ENCODE measurements at places on chromosomes 7 and 10. TPM values are rescaled to one million over a fixed set of nuclear protein-coding genes. Genes with fewer than 3 reads are reported as not detected.

The TET1 gene
- total RNA-seq = 7.0 TPM

- H3K4me3 ChIP-seq = no peak overlapping the region
- no peaks in the 10 kb centered on the region for H3K36me3 ChIP-seq
- no peak for DNase-seq
- no peaks in the 10 kb centered on the region for H3K27me3 ChIP-seq
These were observed 107.3 kb downstream of the NRCAM start for GRCh38 chr7:108348913-108349312.

- no peak for DNase-seq
- H3K36me3 ChIP-seq = no peaks in the 10 kb centered on the region
- H3K27ac ChIP-seq = no peak overlapping the region
- H3K27me3 ChIP-seq = no peaks in the 10 kb centered on the region
- H3K4me3 ChIP-seq = no peak overlapping the region
- H3K4me1 ChIP-seq = no peaks in the 10 kb centered on the region
These were observed 11.7 kb downstream of the STAM start for GRCh38 chr10:17655567-17656146.

GRCh38 chr7:137628216-137628615 lies 218.6 kb downstream of the DGKI start:
- no peak for DNase-seq
- H3K4me3 ChIP-seq = no peak overlapping the region
- no peaks in the 10 kb centered on the region for H3K27me3 ChIP-seq
- no peak overlapping the region for H3K27ac ChIP-seq
- no peaks in the 10 kb centered on the region for H3K4me1 ChIP-seq

The TMEM209 gene
- 7.6 TPM for total RNA-seq

DNA sequence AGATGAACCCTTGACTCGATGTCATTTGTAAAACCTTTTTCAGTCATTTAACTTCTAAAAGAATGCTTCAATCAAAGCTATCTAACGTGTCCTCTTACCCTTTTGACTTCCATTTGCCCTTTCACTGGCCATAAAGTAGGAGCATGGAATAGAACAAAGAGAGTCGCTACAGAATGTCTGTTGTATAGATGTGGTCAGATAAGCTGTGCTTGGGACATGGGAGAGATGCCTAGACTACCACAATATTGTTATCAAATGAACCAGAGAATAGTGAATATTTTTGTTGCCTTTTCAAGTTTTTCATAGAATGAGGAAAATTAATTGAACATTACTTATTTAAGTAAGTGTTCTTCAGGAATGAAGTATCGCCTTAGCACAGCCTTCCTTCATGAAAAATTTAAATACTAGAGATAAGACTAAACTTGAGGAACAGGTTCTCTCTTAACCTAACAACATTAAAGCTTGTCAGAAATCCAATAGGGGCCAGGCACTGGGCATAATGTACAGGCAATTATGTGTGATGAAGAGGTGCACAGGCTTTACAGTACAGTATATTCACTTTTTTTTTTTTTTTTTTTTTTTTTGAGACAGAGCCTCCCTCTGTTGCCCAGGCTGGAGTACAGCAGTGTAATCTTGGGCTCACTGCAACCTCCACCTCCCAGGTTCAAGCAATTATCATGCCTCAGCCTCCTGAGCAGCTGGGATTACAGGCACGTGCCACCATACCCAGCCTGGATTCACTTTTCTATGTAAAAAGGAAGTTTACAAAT lies 7.5 kb upstream of the KMT2E start:
- no peak for DNase-seq
- H3K27ac ChIP-seq = no peak overlapping the region
- H3K4me3 ChIP-seq = no peak overlapping the region
- peaks cover 23% of the 10 kb centered on the region for H3K4me1 ChIP-seq
- H3K27me3 ChIP-seq = no peaks in the 10 kb centered on the region

DNA sequence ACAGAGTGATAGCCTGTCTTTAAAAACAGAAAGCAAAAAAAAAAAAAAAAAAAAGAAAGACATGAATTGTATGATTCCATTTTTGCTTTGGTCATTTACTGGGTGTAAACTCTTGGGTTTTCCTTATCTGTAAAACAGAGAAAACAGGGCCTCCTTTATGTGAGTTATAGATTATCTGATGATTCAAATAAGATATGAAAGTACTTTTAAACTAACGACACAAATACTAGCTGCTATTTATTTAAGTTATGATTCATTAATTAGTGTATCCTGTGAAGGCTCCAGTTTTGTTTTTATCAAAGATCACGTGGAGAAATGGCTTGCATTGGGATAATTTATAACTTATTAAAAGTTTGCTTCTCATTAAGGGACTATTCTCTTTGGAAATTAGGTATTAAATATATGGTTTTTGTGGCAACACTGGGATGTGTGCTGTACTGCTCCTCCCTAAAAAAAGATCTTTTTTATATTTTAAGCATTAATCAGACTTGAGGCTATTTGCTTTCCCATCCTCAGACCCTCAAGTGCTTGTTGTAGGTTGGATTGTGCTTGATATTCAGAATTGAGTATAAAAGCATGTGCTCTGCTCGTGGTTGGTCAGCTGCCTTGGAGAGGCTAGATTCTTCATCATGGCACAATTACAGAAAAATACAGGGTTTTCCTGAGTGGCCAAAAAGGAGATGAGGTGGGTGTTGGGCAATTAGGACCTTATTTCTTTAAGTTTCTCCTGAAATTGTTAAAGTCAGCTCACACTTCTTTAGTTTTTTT lies 39.9 kb downstream of the NRG3 start:
- no peak overlapping the region for H3K27ac ChIP-seq
- H3K27me3 ChIP-seq = no peaks in the 10 kb centered on the region
- H3K36me3 ChIP-seq = no peaks in the 10 kb centered on the region
- H3K4me1 ChIP-seq = no peaks in the 10 kb centered on the region
- DNase-seq = no peak

The BHLHA15 gene
- not detected for total RNA-seq

DNA sequence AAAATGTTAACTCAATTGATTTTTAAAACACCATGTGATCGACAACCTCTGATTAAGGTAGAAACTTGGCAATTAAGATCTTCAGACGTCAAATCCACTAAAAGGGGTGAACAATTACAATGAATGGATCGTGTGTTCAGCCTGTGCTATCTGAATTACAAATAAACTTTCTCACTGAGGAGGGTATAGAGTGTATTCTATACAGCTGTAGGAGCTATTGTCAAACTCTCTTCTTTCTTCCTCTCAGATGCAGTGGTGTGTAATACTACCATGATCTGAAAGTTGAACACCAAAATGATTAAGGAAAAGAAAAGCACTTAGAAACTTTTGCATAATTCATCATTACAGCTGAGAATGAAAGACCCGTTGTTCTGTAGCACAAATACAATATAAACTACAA lies 32.2 kb upstream of the MACC1 start:
- no peaks in the 10 kb centered on the region for H3K36me3 ChIP-seq
- no peaks in the 10 kb centered on the region for H3K27me3 ChIP-seq
- no peaks in the 10 kb centered on the region for H3K4me1 ChIP-seq
- H3K4me3 ChIP-seq = no peak overlapping the region
- no peak overlapping the region for H3K27ac ChIP-seq
- DNase-seq = no peak

The ABLIM1 gene
- 216 TPM for total RNA-seq

GRCh38 chr7:21914671-21915070 lies 31.0 kb downstream of the CDCA7L start:
- H3K4me3 ChIP-seq = no peak overlapping the region
- H3K27ac ChIP-seq = no peak overlapping the region
- no peak for DNase-seq
- H3K4me1 ChIP-seq = peaks cover 4% of the 10 kb centered on the region

The PLXDC2 gene
- total RNA-seq = 29.8 TPM

GRCh38 chr10:15122477-15123030 lies 25.4 kb downstream of the RPP38 start:
- no peaks in the 10 kb centered on the region for H3K36me3 ChIP-seq
- no peak overlapping the region for H3K27ac ChIP-seq
- H3K4me3 ChIP-seq = no peak overlapping the region
- no peak for DNase-seq
- no peaks in the 10 kb centered on the region for H3K27me3 ChIP-seq
- H3K4me1 ChIP-seq = no peaks in the 10 kb centered on the region

GRCh38 chr10:62769574-62770242 lies 34.8 kb upstream of the ADO start:
- no peak overlapping the region for H3K27ac ChIP-seq
- no peaks in the 10 kb centered on the region for H3K36me3 ChIP-seq
- no peak overlapping the region for H3K4me3 ChIP-seq
- peaks cover 4% of the 10 kb centered on the region for H3K4me1 ChIP-seq
- DNase-seq = peak; percentile 34

DNA sequence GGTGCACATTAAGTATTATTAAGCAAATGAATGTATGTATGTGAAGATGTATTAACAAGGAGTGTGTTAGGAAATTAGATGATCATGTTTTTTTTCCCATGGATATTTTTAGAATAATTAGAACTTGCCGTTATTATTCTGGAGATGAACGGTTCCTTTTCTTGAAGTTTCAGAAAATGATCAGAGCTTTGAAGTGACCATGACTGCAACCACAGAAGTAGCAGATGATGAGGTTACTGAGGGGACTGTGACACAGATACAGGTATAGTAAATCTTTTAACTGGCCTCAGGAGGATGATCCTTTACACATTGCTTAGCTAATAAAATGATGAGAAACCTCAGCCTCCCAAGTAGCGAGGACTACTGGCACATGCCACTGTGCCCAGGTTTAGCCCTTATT lies 18.6 kb downstream of the DMTF1 start:
- H3K4me1 ChIP-seq = no peaks in the 10 kb centered on the region
- H3K27me3 ChIP-seq = no peaks in the 10 kb centered on the region
- H3K27ac ChIP-seq = no peak overlapping the region
- H3K36me3 ChIP-seq = no peaks in the 10 kb centered on the region

DNA sequence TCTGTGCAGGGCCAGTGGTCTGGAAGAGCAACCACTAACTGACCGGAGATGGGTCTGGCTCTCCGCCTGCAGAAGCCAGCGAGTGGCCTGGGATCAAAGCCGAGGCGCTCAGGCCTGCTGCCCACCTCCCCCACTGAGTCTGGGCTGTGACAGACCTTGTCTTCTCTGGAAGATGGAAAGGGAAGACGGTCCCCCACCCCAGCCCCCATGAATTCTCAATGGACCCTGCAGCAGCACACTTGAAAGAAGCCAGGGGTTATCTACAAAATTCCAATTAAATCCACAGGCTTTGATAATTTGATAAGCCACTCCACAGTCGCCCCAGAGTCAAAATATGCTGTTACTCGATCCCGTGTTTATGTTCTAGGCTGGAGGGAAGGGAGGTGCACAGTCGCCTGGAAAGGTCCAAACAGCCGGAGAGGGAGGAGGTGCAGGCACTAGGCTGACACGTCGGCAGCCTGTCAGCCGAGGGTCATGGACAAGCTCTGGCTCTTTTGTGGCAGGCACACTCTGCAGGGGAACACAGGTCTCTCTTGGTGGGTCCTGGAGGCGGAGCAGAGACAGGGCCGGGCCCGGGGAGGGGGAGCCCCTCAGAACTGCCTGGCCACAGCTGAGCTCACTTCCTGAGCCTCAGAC lies 134.9 kb downstream of the SH3PXD2A start:
- H3K36me3 ChIP-seq = no peaks in the 10 kb centered on the region
- H3K27ac ChIP-seq = no peak overlapping the region
- H3K4me1 ChIP-seq = peaks cover 4% of the 10 kb centered on the region
- no peak for DNase-seq
- H3K27me3 ChIP-seq = no peaks in the 10 kb centered on the region

- no peaks in the 10 kb centered on the region for H3K27me3 ChIP-seq
- no peaks in the 10 kb centered on the region for H3K36me3 ChIP-seq
These were observed 42.2 kb downstream of the ACSM6 start for GRCh38 chr10:95236068-95236903.

The PHKG1 gene
- 2.3 TPM for total RNA-seq

DNA sequence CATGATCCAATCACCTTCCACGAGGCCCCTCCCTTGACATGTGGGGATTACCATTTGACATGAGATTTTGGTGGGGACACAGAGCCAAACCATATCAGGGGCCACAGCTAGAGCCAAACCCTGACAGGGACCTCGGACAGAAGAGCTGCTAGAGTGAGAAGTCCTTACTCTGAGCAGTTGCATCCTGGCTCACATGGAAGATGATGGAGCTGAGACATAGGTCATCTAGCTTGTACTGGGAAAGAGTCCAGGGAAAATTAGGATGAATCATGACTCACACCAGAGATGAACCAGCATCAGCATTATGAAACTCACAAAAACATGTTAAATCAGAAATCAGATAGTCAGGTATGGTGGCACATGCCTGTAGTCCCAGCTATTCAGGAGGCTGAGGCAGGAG lies 12.8 kb upstream of the FMC1 start:
- no peaks in the 10 kb centered on the region for H3K36me3 ChIP-seq
- H3K4me1 ChIP-seq = no peaks in the 10 kb centered on the region
- no peak overlapping the region for H3K4me3 ChIP-seq
- H3K27ac ChIP-seq = no peak overlapping the region

DNA sequence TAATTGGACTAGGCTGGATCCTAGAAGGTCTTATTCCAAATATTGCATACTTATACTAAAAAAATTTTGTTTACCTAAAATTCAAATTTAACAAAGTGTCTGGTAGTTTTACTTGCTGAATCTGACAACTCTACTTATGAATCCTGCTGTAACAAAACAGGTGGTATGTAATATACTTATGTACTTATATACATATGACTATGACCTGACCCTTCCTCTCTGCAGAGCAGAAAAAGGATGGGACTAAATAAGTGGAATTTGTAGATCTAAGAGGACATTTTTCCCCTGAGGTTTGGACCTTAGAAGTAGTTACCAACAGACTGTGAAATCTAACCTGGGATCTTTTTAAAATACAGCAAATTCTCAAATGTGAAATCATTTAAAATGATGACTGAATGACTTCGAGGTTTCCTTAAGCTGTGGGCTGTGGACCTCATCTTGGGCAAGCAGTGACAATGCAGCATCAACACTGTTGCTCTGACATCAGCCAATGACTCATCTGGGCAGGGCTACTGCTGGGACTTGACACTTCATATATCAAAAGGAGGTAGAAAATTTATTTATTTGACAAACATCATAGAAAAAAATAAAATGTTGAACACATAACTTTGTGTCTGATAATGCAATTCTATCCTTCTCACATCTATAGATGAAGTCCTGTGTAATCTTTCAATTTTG lies 73.6 kb downstream of the RELN start:
- no peak overlapping the region for H3K4me3 ChIP-seq
- H3K27me3 ChIP-seq = no peaks in the 10 kb centered on the region

The GBX1 gene
- total RNA-seq = not detected

DNA sequence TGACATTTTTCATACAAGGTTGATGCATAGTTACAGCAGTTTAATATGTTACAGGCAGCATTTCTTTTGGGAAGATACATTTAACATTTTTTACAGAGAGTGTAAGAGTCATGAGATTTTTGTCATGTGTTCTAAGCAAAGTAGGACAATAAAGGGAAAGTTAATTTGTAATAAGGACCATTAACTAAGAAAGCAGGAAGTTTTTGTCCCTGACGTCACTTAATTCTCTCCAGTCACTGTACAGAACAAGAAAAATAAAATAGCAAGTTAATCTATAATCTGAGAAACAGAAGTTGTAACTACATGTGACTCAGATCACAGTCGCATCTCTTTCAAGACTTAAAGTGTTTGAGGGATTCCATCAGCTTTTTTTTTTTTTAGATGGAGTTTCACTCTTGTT lies 49.5 kb upstream of the CAPZA2 start:
- no peak overlapping the region for H3K4me3 ChIP-seq
- DNase-seq = no peak
- H3K36me3 ChIP-seq = no peaks in the 10 kb centered on the region
- no peaks in the 10 kb centered on the region for H3K27me3 ChIP-seq
- no peaks in the 10 kb centered on the region for H3K4me1 ChIP-seq

The PLEKHS1 gene
- total RNA-seq = 2.1 TPM

GRCh38 chr7:142522735-142523134 lies 226.5 kb upstream of the PRSS1 start:
- H3K4me1 ChIP-seq = no peaks in the 10 kb centered on the region
- H3K27ac ChIP-seq = no peak overlapping the region
- H3K4me3 ChIP-seq = no peak overlapping the region
- H3K27me3 ChIP-seq = no peaks in the 10 kb centered on the region
- DNase-seq = no peak

Data from ovary (tissue), 10 donors.